Stimulated activated CD4-positive, alpha-beta T cell treated with anti-CD3 and anti-CD28 coated beads, Interleukin-1b, Interleukin-23, amount 100 ng/mL, for 4 hours (primary cell): ENCODE measurements at places on chromosomes 5 and 9.
A peak's percentile ranks its signal among the peaks of the same experiment; 100 is the strongest.

- no peak for DNase-seq
Observed at GRCh38 chr9:82584349-82584863, 478.5 kb downstream of the RASEF start.

- no peak for DNase-seq
Observed at GRCh38 chr9:20148416-20148815, 359.6 kb upstream of the SLC24A2 start.

DNA sequence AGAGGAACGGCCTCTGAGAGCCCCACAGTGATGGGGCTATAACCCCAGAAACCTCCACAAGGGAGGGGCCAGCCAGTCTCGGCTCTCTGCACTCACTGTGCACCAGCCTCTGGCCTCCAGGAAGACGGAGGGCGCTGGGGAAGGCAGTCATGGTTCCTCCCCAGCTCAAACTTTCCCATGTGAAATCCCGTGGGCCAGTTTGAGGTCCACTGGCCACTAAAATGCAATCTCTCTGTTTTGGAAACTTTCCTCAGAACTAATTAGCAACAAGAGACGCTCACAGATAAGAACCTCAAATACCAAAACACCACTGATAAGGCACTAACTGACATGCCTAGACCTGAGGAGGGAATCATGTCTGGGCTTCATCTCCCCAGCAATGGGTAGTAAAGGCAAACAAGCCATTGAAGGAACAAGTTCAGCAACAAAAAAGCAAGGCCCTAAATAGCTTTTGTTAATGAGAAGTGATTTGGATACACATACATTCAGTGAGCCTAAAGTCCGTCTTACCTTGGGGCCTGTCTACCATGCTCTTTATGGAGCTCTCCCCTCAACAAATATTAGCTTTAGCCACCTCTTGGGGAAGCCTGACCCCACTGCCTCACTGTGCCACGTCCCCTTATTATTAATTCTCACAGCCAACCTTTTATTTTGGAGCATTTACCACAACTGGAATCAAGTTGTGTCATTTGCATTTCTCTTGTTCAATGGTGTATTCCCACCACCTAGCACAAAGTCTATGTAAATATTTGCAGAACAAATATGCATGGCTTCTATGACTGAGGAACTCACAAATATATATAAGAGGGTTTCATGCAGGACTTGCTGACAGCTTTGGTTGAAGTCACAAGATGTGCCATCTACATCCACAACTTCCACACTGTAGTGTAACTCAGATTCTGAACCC, 56.1 kb upstream of the GLRX start:
- no peak for DNase-seq

DNA sequence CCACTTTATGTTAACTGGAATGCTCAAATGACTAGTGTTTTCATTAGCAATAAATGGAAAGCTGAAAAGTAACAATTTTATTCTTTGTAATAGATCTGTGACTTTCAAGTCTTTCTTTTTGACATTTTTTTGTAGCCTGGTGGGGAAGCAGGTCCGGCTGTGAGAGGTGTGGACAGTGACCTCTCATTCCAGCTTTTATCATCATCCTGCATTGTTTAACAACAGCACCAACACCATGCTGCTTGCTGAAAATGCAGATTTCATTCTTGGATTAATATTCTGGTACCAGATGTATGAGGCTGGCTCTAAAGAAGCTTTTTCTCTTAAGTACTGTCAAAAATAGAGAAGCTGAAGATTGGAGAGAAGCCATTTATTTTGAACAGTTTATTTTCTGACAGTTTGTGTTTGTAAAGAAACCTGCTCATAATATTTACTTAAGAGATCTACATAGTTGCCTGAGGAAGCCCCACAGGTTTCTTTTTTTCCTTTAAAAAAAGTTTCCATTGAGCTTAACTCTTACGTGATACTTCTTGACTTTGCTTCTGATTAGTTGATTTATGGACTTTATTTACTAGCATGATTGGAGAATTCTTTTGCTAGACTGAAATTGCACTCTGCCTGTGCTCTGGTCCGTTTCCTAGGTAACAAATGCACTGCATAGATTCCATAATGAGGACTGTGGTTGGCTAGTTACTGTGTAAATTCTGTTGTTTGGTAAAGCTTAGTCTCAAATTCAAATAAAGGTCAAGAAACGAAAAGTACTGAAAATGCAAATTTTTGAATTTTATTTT, 3.4 kb downstream of the KIAA1958 start:
- no peak for DNase-seq

- DNase-seq = no peak
Observed at GRCh38 chr5:35799753-35800152, 56.9 kb upstream of the IL7R start.

DNA sequence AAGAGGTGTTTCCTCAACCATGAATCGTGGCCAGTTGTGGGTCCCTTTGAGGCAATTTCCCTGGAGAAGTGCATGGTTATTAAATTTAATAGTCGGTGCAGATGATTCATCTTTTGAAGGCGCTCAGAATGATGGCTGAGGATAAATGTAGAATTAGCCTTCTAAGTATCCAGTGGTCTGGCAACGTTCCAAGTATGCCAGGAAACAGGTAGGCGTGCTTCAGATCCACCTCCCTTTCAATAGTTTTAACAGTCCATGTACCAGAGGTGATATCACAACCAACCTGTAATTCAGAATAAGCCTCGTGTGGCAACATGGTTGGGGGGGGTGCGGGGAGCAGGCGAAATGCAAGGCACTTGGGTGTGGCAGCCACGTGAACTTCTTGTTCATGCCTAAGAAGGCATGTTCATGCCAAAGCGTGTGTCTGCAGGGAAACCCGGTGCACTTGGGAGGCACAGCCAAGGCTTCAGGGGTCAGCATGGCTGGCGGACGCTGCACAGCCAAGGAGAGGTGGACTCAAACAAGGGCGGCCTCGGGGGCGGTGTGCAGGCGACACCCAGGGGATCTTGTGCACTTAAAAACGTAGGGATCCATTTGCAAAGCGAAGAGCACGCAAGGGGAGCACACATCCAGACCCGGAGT, 5.2 kb upstream of the NKD2 start:
- peak; percentile 25 for DNase-seq

GRCh38 chr9:117929868-117930267, 225.7 kb downstream of the TLR4 start:
- no peak for DNase-seq

DNA sequence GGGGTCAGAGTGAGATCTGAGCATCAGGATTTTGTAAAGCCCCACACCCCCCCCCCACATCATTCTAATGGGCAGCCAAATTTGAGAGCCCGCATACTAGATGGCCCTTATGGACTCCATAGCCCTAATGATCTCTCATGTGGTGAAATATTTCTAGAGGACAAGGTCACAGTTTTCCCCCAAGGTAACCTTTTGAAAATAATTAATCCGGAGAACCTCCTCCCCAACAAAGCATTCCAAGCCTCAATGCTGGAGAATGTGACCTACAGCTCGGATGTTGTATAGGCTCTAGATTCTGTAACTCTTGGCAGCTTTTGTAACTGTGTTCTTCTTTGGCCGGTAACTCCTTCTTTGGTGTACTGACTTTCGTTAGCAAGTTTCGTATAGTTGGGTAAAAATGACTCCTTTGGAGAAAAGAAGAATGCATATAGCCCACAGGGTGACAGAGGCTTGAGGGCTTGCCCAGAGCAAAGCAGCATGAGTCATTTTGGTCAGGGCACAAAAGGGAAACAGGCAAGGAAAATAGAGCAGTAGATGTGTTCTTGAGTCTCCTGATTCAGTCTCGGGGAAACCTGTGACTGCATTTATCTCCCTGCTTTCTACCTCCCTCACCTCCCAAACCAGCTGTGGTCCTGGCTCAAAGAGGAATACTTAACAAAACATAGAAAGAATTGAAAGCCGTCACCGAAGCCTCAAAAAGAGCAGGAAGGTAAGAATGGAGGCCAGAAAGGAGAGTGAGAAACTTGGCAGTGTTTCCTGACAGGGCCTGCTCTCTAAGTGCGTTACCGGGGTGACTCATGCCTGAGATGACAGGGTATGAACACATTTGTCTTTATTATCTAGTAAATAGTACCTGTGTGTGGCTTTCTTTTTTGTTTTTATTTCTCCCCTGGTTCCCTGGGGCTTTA, 6.6 kb upstream of the XPA start:
- DNase-seq = no peak

GRCh38 chr5:36444582-36445418, 143.1 kb upstream of the RANBP3L start:
- DNase-seq = no peak

- no peak for DNase-seq
Observed at GRCh38 chr5:10655161-10655971, 91.5 kb downstream of the ANKRD33B start.

DNA sequence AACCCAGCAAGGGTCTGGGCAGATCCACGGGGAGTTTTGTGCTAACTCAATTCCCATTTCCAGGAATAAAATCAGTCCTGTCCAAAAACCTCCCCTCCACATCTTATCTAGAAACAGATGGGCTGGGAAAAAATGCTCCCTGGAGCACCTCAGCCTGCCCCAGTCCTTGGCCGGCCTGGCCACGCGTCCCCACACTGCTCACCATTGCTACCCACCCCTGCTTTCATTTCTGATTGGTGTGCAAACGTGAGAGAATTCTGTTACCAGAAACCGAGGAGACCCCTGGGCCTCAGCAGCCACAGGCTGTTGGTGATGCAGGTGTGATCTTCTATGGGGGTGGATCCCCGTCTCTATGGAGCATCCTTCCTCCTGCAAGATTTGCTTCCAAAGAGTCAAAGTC, 38.0 kb upstream of the OLFM1 start:
- no peak for DNase-seq

DNA sequence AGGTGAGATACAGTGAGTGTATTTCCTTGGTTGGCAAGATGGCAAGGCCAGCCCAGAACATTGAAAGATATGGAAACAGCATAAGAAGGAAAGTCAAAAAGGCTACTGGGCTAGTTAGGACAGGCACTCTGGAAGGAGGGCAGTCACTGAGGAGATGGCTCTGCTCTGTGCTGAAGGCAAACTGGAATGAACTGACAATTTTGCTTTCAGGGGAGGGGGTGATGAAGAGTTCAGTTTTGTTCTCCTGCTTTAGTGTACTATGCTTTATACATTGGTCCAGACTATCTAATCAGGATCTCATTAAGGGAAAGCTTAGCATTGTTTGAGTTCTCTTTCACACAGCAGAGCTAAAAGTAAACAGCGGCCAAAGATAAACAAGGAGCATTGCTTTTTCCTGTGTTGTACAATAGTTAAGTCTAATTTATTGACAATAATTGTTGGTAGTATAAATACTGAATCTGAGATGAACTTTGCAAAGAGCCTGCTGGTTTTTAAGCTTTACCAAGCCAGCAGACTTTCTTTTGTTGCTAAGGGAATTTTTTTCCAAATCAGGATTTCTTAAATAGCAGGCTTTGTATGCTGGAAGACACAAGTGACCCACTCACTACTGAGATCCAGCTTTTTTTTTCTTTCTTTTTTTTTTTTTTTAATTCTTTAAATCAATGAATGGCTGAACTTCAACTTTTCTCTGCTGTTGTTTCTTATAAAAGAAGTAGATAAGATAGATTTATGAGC, 355.5 kb downstream of the ARRDC3 start:
- DNase-seq = no peak

GRCh38 chr5:139388198-139388821, 1.4 kb downstream of the MZB1 start:
- no peak for DNase-seq

GRCh38 chr5:172715931-172716682, 54.9 kb downstream of the DUSP1 start:
- no peak for DNase-seq

DNA sequence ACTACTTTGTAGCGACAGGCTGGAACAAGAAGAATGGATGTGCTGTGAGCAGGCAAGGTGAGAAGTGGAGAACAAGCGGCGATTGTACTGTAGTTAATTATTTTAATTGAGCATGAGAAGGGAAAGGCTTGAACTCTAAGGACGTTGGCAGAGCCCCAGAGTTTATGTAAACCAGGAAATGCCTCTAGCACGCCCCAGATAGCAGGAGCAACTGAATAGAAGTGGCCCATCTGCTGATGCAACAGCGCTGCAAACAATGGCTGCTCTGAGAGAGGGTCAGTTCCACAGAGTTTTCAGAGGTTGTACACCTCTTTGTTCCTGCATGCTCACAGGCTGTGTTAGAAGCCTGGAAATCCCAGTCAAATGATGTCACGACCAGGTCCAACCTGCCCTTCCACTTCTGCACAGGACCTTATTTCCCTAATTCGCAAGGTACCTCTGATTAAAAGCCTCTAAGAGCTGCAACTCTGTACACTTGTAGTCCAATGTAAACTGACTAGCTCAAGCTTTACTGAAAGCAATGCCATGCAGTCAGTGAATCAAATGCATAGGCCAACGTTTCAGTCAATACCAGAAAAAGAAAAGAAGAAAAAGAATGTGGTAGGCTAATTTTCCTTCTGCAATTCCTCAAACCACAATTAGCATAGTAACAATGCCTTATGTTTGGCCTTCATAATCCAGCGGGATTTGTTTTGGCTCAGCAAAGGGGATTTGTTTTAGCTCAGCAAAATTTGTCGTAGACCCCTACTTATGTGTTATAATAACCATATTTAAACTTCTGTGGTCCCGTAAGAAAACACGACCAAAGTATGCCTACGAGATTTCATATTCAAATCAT, 119.6 kb upstream of the RETREG1 start:
- no peak for DNase-seq

DNA sequence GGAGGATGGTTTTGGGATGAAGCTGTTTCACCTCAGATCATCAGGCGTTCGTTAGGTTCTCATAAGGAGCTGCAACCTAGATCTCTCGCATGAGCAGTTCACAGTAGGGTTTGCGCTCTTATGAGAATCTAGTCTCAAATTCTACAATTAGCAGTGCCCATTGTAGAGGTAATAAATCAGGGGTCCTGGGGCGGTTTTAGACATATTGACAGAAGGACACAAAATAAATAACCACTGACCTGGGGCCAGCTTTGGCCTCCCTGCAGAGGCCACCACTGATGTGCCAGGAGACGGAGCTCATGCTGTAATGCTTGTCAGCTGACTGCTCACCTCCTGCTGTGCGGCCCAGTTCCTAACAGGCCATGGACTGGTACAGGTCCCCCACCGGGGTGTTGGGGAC, 67.6 kb upstream of the SPATA31D4 start:
- DNase-seq = no peak

- no peak for DNase-seq
Observed at GRCh38 chr9:114223564-114224246, 68.4 kb downstream of the COL27A1 start.

DNA sequence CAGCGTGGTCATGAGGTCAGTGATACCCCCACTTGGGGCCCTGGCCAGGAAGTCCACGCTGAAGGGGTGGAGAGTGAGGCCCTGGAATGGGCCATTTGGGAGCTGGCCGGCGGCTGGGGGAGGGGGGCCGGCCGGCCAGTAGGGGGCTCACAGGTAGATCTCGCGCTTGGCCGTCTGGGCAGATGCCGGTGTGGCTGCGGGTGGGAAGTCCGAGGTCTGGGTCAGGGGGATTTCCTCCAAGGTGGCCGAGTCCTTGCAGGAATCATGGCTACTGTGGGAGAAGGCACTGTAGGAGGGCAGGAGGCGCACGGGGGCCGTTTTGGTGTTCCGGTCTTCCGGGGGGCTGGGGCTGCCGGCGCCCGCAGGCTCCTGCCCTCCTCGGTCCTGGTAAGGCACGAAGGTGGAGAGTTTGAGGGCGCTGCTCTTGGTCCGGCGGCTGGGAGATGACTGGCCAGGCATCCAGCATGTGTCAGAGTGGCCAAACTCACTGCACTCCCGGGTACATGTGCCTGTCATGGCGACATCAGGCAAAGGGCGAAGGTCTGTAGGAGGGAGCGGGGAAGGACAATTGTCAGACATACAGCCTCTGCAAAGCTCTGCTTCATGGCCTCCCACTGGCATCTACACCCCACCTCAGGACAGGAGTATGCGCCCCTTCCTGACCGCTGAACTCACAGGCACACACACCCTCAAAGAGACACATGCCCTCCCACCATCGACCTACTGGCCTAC, 24.1 kb downstream of the PCDH1 start:
- DNase-seq = no peak
